ENCODE measurements at places on chromosomes 2 and 18.
A peak's percentile ranks its signal among the peaks of the same experiment; 100 is the strongest.

DNA sequence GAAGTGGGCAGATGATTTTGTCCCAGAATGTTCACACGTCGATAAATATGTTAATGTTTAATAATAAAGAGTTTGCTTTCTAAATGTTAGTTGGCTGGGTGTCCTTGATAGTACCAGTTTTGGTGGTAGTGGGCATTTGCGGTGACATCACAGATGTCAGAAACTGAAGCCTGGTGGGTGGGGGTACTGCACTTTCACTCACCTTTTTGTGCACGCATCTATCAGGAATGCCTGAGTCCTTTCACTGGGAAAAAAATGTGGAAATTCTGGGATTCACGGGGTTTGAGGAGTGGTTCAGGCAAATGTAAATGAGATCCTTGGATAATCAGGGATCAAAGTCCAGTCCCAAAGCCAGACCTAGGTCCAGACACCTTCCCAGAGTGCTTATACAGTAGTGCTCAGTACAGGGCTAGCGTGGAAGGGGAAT is 3.2 kb downstream of the EPAS1 start:
- no peak for DNase-seq

DNA sequence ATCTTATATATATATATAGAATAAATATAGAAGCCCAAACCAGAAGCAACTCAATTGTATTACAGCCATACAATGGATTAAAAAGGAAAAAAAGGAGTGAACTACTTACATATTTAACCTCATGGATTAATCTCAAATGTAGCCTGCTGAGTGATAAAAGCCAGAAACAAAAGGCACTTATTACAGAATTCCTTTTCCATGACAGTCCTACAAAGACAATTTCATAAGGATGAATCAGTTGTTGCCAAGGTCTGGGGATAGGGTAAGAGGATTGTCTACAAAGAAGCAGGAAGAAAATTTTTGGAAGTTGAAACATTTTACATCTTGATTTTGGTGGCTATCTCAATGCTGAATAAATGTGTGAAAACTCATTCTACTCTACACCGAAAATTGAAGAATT is 103.9 kb upstream of the DCC start:
- DNase-seq = no peak

- DNase-seq = no peak
Observed at GRCh38 chr2:9793156-9793917, 49.9 kb upstream of the TAF1B start.

DNA sequence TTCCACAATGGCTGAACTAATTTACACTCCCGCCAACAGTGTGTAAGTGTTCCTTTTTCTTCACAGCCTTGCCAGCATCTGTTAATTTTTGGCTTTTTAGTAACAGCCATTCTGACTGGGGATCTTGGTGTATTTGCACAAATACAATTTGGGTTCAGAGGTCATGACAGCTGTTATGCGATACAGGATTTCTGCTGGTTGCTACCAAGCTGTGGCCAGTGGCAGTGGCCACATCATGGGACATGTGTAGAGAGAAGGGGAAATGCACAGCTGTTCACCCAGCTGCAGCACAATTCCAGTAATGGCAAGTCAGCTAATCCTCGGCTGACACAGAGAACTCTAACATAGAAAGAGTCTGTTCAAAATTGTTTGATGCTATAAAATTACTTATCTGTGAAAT is 21.0 kb upstream of the SELENOI start:
- DNase-seq = no peak

- peak; percentile 6 for DNase-seq
Observed at GRCh38 chr18:37243741-37244140, 321.9 kb downstream of the CELF4 start.

DNA sequence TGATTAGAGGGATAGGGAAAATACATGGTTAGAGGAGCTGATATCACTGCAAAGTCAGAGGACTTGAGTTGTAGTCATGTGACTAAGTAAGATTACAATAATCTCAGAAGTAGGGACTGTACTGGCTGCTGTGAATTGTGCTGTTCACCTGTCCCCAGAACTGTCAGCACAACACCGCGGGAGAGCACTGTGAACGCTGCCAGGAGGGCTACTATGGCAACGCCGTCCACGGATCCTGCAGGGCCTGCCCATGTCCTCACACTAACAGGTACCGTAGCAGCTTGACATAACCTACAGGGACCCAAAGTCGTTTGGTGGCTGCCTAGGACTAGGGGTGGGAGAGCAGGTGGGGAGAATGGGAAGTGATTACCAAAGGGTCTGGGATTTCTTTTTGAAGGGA is 132.8 kb upstream of the TTC39C start:
- DNase-seq = no peak

DNA sequence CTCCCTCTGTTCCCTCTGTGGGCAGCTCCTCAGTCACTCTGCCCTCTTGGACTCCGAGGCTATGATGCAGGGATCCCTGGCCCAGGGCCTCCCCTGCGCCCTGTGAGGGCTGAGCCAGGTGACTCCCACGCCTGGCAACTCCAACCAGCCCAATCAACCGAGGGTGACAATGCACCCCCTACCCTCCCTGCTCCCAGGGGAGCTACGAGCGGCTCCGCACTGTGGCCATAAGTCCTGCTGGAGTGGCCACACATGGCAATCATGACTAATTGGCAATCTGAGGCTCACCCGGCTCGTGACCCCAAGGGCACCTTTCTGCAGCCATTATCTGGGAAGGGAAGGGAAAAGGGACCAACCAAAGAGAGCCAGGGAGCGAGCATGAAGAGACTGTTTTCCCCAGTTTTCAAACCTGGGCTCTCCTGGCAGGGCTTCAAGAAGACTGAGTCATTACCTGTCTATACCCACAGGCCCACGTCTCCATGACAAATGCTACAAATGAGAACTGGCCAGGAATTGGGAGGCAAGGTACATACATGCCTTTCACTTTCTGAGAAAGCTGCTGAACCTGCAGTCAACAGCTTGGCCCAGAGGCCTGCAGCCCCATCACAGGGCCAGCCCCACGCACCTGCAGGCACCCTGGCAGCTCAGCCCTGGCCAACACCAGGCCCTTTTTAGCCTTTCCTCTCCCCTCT is 45.1 kb downstream of the RPL31 start:
- DNase-seq = no peak

DNA sequence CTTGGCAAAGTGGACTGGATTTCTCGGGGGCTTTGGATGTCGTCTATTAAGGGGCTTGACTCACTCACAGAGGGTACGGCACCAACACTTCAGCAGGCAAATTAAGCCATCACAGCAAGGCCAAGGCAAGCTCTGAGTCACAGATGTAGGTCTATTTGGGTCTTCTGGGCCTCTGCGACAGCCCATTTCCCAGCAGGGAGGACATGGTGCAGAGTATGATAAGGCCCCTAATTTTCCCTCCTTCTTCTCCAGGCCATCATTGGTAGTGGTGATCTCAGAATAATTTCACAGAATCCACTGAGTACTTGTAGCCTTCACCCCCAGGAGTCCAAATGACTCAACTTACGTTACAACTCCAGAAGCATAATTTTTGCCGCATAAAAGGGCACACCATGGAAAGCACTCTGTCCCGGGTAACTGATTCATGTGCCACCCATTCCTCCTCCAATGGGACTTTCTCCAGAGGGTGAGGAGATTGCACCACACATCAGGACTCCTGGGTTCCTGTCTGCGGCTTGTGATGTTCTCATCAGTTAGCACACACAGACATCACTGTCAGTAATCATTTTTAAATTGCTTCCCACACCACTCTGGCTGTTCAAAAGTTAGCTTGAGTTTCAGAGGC is 164.9 kb downstream of the TXNL1 start:
- no peak for DNase-seq

DNA sequence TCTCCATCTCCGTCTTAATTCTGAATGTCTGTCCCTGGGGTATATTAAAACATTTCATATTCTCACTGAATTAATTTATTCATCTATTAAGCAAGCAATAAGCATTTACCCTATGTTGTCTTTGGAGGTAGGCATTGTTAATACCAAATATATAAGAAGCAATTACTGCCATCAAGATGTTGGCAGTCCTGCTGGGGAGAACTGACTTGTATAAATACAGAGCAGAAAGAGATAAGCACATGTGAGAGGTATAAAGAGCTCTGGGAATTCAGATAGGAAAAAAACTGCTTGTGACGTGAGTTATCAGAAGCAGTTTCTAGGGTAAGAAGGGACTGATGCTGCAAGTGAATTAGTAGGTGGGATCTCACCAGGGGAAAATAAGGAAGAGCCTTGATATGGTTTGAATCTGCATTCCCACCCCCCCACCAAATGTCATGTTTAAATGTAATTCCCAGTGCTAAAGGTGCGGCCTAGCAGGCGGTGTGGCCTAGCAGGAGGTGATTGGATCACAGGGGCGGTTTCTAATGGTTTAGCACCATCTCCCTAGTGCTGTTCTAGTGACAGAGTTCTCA is 286.8 kb downstream of the RAD51AP2 start:
- DNase-seq = no peak

GRCh38 chr2:120344214-120344975 is 1.5 kb upstream of the INHBB start:
- DNase-seq = peak; percentile 29

DNA sequence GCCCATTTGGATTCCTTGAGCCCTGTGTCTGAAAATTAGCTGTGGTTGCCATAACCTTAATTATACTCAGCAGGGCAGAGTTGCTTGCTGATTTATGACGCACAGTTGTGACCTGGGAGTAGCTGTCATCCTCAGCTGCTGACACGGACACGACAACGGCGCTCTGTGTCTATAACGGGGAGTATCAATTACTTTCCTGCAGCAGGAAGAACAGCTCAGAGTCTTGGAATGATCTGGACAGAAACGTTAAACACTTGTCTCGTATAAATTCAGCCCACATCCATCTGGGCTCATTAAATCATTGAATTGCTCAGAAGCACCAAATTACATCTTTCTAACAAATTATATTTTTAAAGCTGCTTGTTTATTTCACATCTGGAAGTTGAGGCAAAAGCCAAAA is 116.3 kb downstream of the SEPTIN10 start:
- DNase-seq = no peak

- DNase-seq = no peak
Observed at GRCh38 chr18:35083174-35083712, 42.0 kb downstream of the MAPRE2 start.

GRCh38 chr18:28116461-28116860 is 60.5 kb downstream of the CDH2 start:
- DNase-seq = no peak

- DNase-seq = no peak
Observed at GRCh38 chr2:143251681-143252080, 122.5 kb downstream of the ARHGAP15 start.

DNA sequence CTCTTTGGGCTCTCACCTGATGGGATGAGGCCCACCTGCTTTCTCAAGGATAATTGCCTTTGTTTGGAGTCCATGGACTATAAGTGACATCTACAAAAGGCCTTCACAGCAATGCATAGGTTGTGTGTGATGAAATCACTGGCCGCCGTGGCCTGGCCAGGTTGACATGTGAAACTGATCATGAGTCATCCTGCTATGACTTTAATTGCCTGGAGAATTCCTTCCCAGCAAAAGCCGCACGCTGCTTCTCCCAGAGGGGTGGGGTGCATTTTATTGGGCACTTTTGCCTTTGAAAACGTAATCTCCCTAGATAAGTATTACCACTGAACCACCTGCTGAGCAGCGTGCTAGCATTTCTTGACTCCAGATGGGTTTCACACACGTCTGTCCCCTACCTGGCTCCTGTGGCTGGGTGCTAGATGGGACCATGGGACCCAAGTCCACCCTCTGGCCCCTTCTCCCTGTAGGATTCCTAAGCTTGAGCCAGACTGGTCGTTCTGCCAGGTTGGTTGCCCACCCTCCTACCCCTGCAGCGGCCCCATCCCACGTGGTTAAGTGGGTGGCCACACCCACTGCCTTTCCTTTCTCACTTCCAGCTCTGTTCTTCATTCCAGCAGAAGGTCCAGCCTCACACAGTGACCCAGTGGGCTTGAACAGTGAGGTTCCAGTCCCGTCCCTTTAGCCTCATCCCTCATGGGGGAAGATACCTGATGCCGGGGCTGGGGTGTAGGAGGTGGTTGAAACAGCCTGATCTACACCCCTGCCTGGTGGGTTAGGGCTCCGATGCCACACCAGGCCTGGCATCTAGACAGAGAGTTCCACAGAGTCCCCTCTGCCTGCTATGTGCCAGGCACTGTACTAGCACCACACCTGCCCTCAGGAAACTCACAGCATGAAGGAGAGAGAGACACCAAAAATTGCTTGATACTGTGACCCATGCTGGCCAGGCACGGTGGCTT is 89.6 kb downstream of the GBX2 start:
- DNase-seq = no peak

DNA sequence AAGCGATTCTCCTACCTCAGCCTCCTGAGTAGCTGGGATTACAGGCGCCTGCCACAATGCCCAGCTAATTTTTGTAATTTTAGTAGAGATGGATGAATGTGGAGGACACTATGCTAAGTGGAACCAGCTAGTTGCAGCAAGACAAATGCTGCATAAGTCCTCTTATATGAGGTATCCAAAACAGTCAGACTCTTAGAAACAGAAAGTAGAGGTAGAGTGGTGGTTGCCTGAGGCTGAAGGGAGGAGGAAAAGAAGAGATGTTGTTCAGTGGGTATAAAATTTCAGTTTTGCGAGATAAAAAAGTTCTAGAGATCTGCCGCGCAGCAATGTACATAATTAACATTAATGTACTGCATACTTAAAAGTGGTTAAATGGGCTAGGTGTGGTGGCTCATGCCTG is 145.3 kb upstream of the SPRED2 start:
- DNase-seq = no peak

DNA sequence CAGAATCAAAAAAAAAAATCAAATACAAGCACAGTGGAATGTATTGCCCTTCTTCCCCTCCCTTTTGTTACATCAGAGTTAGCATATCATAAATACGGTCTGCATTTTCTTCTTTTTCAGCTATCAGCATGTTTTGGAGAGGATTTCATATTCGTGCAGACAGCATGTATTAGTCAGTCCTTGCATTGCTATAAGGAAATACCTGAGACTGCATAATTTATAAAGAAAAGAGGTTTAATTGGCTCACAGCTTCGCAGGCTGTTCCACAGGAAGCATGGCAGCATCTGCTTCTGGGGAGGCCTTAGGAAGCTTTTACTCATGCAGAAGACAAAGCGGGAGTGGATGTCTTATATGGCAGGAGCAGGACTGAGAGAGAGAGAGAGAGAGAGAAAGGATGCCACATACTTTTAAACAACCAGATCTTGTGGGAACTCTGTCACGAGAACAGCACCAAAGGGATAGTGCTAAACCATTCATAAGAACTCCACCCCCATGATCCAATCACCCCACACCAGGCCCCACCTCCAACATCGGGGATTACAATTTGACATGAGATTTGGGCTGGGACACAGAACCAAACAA is 8.9 kb downstream of the IL1B start:
- no peak for DNase-seq

DNA sequence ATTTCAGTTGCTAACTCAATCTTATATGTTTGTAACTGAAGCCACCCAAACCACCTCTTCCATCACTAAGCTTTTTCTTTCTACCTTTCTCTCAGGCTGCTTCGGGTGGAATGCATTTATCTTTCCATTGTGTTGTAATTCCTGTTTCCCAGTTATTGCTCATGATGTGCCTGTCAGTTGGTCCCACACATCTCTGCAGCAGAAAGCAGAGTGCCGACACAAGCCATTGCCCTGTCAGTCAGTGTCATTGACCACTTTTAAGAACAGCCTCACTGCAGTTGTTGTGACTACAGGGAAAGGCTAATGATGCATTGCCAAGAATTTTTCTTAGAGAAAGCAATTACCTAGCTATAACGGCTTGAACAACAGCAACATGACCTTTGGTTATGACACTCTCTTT is 24.8 kb upstream of the KCNJ3 start:
- DNase-seq = no peak

GRCh38 chr2:135130751-135131150 is 78.7 kb downstream of the RAB3GAP1 start:
- DNase-seq = no peak
